ENCODE measurements at places on chromosomes 6 and 20.

- no peak for DNase-seq
Observed at GRCh38 chr6:7761051-7761450, 35.2 kb downstream of the BMP6 start.

GRCh38 chr6:150696190-150696589 lies 96.5 kb downstream of the PLEKHG1 start:
- no peak for DNase-seq

GRCh38 chr6:24093381-24093780 lies 32.6 kb upstream of the NRSN1 start:
- DNase-seq = no peak

- DNase-seq = peak; percentile 59
Observed at GRCh38 chr6:33702345-33702977, 9.0 kb downstream of the UQCC2 start.

GRCh38 chr20:21936720-21937380 lies 231.4 kb downstream of the PAX1 start:
- no peak for DNase-seq

- no peak for DNase-seq
Observed at GRCh38 chr20:60420676-60421229, 462.5 kb downstream of the CDH26 start.

- DNase-seq = no peak
Observed at GRCh38 chr6:144094731-144095133, 641 bp downstream of the SF3B5 start.

GRCh38 chr20:63100174-63100925 lies 93.6 kb upstream of the BHLHE23 start:
- DNase-seq = no peak

DNA sequence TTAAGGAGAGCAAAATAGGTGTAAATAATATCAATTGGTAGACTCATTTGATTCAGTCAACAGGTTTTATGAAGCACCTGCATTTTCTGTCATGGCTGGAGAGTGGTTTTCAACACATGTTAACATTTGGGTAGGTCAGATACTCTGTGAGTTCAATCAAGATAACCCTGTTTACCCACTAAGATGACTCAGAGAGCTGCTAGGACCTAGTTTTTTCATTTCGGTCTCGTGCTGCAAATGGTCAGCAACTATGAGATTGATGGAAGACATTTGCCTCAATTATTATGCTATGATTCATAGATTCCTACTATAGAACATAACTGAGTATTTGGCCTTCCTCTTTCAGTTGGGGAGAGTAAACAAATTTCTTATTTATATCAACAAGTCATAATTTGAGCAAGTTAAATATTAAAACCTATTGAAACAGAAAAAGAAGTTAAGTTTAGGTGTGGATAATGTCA lies 391.4 kb upstream of the CITED2 start:
- no peak for DNase-seq

DNA sequence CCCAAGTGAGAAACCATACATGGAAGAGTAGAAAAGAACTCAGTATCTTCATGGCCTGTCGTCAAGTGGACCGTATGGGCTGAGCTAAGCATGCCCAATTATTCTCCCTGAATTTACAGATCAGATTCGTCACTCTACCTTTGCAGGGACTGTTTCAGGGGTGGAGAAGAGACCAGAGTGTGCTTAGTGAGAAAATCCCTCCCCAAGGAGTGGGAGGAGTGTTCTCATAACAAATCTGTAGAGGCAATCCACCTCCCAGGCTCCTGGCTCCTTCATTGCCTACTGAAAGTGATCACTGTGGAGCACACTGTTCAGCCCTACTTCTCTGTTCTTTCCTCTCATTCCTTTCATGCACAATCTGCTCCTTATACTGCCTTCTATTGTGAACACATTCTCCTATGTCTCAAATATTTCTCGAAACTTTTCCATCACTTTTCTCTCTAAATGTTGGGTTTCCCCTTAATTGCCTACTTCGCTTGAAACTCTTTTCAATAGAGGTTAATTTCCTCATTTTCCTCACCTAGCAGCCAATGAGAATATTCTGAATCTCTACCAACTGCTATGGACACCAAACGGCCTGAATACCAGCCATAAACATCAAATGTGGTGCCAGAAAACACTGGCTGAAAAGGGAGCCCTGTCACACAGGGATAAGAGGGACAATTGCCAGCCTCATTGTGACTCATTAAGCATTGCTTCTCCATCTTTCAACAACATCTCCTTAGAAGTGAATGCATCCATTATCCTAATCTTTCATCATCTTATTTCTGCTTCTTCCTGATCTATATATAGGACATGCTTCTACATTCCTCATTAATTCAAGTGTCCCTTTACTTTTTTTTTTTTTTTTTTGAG lies 398.3 kb downstream of the UTRN start:
- DNase-seq = no peak

- no peak for DNase-seq
Observed at GRCh38 chr6:77451466-77451865, 11.8 kb downstream of the HTR1B start.

DNA sequence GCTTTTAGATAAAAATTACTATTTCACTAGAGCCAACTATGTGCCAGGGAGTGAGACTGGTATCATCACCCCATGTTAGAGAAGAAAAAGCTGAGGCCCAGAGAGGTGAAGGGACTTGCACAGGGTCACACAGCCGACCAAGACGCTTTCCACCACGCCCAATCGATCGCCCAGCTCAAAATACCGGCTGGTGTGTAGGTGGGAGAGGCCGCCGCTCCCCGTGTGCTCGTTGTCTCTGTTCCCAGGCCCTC lies 253 bp upstream of the SNPH start:
- DNase-seq = no peak

- no peak for DNase-seq
Observed at GRCh38 chr20:55746723-55747122, 258.6 kb downstream of the CBLN4 start.

GRCh38 chr6:22149501-22150367 lies 147.1 kb downstream of the PRL start:
- DNase-seq = peak; percentile 79

DNA sequence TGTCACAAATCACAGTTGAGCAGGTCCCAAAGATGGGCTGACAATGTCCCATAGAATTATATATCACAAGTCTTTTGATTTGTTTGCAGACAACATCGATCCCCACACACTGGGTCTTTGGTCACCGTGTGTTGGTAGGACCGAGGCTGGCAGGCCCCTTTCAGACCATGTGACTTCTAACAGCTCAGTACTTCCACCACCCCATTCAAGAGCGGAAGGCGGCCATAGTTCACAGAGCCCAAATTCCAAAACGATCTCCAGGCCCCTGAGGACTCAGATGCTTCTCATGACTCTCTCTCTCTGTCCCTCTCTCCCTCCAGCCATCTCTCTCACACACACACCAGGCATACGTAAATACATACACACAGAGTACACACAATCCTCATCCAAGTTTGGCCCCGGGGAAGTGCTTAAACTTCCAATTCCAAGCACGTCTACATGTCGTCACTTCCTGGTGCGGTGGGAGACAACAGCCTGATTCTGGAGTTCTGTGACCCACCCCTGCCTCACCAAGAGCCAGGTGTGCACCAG lies 155.9 kb upstream of the INSM1 start:
- DNase-seq = no peak

DNA sequence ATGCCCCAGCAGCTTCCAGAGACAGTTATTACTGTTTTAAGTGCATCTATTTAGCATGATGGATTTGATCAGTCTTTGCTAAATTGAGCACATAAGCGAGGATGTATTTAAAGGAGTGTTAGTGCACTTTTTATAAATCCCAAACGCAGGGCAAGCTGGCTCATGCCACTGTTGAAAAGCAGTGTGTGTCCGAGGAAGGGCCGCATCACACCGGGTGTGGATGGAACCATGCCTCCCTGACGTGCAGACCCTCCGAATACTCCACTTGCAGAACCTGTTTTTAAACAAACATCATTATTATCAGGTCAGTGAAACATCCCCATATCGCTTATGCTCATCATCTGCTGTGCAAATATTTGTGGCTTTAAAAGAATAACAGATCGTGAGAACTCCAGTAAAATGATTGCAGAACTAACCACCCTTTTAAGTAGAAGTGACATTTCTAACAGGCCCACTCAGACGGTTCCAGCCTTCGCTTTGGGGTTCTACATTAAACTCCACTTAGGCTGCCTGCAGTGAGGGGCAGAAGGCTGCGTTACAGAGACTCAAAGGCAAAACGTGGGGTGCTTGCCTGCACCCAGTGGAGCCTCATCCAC lies 190.1 kb downstream of the CDH4 start:
- no peak for DNase-seq

Data from NCI-H82 (cell line).